Brain pericyte (primary cell): ENCODE measurements at places on chromosomes 2 and 18.

DNA sequence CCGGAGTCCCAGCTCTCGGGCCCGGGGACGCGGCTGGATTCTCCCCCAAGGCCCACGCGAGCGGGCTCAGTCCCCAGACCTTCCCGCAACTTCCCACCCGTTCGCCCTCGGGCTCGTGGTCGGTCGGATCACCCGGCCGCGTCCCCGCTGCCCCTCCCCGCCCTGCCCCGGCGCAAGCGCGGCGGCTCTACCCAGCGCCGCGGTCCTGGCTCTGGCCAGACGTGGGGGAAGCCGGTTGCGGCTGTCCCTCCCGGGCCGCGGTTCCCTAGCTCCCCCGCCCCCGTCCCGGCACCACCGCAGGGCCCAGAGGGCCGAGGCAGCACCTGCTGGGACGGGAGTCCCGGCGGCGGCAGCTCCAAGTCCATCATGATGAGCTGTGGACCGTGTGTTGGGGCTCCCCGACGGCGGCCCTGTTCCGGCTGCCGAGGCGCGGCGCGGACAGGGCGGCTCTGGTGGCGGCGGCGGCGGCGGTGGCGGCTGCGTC, 276 bp downstream of the NFE2L2 start:
- DNase-seq: no peak

DNA sequence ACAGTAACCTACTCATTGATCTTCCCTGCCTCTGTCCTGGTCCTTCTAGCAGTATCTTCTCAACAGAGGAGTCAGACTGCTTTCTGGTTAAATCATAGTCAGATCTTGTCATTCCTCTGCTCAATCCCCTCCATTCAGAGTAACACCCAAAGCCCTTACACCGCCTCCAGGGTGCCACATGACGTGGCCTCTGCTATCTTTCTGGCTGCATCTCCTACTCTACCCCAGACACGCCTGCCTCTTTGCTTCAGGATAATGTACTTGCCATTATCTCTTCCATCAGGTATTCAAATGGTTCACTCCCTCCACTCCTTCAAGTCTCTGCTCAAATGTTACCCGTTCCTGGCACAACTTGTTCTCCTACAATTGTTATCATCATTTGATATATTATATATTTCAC, 36.3 kb upstream of the ACVR2A start:
- DNase-seq: no peak

DNA sequence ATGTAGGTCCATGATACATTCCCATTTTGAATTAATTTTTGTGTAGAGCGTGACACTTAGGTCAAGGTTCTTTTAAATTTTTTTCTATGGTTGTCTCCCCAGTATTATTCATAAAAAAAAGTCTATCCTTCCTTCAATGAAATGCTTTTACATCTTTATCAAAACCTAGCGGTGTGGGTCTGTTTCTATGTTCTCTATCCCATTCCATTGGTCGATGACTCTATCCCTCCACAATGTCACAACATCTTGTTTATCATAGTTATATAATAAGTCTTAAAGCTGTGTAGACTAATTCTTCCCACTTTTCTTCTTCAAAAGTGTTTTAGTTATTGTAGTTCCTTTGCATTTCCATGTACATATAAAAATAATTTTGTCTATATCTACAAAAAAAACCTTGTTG, 47.2 kb upstream of the GPR17 start:
- DNase-seq: no peak

DNA sequence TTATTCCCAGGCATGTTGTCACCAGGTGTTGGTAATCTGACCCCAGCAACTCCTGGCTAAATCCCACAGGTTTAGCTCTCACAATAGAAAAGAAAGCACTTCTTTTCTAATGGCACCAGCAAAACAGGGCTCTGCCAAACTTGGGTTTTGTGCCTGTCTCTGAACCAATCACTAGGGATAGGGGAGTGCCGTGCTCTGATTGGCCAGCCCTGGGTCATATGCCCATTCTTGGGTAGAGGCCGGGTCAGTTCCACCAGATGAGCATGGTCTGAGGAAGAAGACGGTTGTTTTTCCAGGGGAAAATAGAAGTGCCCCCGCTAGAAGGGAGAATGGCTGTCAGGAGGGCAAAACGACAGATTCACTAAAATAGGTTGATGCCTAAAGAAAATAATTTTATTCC, 14.7 kb downstream of the CDK15 start:
- DNase-seq: no peak

GRCh38 chr2:186031229-186031628, 292.6 kb downstream of the FSIP2 start:
- no peak for DNase-seq

DNA sequence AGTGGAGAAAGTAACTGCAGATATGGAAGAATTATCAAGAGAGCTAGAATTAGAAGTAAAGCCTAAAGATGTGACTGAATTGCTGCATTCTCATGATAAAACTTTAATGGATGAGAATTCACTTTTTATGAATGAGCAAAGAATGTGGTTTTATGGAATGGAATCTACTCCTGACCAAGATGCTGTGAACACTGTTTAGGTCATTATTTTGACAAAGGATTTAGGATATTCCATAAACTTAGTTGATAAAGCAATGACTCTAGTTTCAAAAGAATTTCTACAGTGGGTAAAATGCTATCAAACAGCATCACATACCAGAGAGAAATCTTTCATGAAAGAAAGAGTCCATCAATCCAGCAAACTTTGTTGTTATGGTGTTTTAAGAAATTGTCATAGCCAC, 1317.7 kb upstream of the ACVR2A start:
- DNase-seq: no peak
